Fibroblast of lung (primary cell): ENCODE measurements at places on chromosomes 13 and 19.
A peak's percentile ranks its signal among the peaks of the same experiment; 100 is the strongest.

DNA sequence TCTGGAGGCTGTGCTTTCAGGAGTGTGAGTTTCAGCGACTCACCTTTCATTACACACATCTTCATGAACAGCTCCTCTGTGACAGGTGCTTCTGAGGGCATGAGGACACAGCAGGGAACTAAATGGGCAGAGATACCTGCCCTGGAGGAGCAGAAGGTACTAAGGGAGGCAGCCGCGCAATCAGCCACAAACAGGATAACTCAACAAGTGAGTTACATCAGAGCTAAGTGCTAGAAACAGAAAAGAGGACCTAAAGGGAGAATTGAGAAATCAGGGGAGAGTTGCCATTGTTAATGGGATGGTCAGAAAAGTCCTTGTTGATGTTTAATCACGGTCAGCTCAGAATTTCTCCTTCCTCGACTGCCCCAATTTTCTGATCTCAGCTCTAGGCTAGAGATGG is 42.5 kb downstream of the SYDE1 start:
- DNase-seq = no peak

GRCh38 chr19:24054044-24054935 is 32.7 kb upstream of the ZNF254 start:
- DNase-seq = peak; percentile 74

DNA sequence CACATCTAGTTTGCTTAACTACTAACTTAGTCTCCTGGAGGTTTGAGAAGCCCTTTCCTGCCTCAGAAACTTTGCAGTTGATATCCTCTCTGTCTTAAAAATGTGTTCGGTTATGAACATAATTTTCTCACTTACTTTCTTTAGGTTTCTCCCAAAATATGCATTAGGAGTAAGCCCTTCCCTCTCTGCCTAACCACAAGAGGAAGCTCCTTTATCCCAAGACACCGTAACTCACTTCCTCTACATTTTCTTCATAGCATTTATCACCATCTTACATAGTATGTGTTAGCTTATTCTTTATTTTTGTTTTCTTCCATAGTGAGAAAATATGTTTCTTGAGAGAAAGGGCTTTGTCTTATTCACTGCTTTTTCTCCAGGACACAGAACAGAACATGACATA is 952.5 kb upstream of the ATXN8OS start:
- no peak for DNase-seq

- no peak for DNase-seq
Observed at GRCh38 chr13:75506018-75506417, 24.0 kb upstream of the TBC1D4 start.

DNA sequence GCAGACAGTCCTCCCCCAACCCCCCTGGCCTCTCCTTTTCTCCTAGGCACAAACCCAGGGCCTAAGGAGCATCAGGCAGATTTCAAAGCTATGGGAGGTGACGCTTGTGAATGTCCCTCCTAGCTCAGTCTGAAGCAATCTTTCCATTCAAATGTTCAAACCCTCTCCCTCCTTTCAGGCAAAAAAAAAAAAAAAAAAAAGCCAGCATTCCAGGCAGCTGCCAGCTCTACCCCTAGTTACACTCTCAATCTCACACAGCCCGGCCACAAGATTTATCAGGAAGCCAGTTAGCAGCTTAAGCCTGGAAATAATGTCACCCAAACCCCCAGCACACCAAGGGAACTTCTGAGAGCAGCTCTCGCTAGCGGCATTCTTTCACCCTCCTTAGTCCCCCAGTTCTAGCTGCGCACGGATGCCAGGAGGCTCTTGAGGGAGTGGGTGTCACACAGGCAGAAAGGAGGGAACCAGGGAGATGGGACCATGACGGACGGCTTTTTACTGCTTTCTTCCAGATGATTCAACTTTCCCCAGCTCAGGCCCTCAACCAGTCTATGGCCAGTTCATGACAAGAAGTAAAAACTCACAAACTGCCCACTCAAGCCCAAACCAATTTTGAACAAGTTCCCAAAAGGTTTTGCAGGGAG is 6.3 kb downstream of the SH3GL1 start:
- peak; percentile 77 for DNase-seq

- DNase-seq = no peak
Observed at GRCh38 chr13:107576430-107576829, 638.9 kb downstream of the LIG4 start.

DNA sequence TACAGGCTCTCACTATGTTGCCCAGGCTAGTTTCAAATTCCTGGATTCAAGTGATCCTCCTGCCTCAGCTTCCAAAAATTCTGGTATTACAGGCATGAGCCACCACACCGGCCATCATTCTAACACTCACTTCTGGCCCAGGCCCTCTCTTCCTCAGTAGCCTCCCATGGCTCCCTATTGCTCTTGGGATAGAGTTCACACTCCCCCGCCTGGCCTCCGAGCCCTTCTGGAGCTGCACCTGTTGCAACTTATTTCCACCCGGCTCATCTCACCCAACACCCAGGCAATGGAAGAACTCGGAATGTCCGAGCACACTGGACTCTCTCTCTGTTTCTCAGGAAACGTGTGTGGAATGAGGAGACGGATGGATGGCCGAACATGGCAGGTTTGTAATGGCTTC is 9.0 kb upstream of the SBK3 start:
- no peak for DNase-seq

DNA sequence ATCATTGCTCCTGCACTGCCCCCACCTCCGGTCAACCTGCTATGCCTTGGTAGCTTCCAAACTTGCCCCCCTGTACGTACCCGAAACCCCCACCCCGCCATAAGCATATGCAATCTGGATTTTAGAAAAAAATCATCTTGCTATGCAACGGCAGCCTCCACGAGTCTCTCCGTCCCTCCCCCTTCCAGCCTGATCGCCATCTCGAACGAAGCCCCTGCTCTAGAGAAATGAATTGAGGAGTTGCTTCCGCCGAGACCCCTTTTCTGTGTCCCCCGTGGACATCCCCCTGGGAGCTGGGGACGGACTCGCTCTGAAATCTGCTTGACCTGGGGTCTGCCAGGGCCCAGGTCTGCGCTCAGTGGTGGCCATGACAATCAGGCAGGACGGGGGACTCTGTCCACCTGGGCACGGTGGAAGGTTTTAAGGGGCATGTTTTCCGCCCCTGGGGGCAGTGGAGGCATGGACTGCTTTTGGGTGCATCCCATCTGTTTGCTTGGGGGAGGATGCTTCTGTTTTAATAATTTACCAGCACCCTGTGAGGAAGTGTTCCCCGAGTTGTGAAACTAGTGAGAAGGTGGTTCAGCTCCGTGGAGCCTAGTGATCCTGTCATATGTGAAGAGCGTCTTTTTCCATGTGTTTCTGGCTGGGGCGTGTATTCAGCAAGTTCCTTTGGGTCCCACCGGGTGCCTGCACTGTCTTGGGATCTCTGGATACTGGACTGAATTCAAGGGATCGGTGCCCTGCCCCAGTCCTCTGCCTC is 1.0 kb downstream of the KDM4B start:
- peak; percentile 34 for DNase-seq

- no peak for DNase-seq
Observed at GRCh38 chr13:58542530-58542929, 911.0 kb downstream of the PCDH17 start.

GRCh38 chr13:97328222-97328790 is 105.7 kb upstream of the RAP2A start:
- peak; percentile 74 for DNase-seq

- no peak for DNase-seq
Observed at GRCh38 chr13:31514932-31515331, 224.4 kb upstream of the RXFP2 start.

DNA sequence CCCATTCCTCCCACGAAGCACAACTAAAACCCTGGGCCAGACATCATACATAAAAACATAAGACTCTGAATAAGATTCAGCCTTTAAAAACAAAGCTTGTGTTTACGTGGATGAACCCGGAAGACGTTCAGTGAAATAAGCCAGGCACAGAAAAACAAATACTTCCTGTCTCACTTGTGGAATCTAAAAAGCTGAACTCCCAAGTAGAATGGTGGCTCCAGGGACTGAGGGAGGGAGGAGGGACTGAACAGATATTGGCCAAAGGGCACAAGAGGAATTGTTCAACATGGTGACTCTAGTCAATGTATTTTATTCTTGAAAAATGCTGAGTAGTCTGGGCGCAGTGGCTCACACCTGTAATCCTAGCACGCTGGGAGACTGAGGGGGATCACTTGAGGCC is 35.7 kb upstream of the TPM4 start:
- DNase-seq = no peak

GRCh38 chr13:42794577-42795275 is 13.3 kb downstream of the FAM216B start:
- no peak for DNase-seq
